ENCODE measurements at places on chromosomes 1 and 21.

GRCh38 chr21:35319684-35320283 lies 270.7 kb upstream of the RUNX1 start:
- no peak for DNase-seq

- no peak for DNase-seq
These were observed 91.9 kb upstream of the IRF2BP2 start for GRCh38 chr1:234701737-234702341.

- no peak for DNase-seq
These were observed 32.4 kb downstream of the KIF21B start for GRCh38 chr1:200991097-200991614.

DNA sequence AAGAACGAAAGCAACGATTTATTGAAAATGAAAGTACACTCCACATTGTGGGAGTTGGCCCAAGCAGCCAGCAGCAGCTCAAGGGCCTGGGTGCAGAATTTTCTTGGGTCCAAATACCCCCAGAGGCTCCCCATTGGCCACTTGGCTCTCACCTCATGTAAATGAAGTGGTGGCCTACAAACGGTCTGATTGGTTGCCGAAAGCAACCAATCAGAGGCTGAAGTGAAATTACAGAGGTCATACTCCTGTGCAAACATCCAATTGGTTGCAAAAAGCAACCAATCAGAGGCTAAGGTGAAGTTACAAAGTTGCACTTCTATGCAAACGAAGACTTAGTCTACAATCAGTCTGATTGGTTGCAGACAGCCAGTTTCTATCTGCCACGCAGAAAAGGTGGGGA lies 31.9 kb downstream of the FAM163A start:
- DNase-seq: no peak

DNA sequence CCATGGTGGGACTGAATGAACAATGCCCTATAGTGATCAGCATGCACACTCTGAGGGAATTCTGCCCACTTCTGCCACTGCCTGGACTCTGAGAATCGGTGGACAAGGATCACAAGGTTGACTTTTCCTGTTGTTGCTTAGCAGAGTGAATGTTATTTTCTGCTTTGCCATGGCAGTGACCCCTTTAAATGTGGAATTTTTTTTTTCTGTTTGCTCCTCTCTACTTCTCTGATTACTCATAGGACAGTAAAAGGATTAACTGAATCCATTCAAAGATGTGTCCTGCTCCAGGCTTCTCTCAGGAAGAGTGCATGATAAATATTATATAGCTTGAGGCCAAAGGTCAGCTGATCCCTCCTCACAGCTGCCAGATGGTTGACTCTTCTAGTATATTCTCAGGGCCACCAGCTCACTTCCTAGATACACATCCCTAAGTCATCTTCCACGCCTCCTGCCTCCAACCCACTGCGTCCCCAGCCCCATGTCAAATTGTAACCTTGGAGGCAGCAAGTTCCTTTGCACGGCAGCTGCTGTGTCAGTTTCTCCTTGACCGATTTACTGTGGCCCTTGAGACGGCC lies 74.0 kb upstream of the RALGPS2 start:
- DNase-seq: no peak

DNA sequence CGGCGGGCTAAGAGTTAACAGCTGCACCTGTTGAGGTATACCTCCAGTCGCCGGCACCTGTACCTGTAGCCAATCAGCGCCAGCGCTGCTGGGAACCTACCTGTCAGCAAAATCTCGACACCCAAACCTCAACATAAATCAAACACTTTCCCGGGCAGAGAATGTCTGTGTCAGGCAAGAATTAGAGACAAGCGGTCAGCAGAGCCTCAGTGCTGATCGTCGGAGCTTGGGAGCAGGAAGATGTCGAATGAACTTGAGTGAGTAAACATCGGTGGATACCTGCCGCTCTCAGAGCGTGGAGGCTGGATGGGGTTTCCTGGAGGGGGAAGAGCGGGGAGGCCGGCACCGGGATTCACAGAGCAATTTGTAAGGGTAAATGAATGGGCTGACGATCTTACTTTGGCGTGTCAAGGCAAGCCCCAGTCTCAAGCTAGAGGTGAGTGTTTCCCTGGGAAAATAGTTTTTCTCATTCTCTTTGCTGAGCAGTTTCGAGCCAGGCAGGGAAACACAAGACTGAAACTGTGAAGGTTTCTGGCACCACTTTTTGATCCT lies at the start of gene GRHL3:
TSS of gene GRHL3 (plus strand) at position 46 of the 552 bp plus-strand sequence. CDS start at position 241, 195 bp downstream.
- no peak for DNase-seq

DNA sequence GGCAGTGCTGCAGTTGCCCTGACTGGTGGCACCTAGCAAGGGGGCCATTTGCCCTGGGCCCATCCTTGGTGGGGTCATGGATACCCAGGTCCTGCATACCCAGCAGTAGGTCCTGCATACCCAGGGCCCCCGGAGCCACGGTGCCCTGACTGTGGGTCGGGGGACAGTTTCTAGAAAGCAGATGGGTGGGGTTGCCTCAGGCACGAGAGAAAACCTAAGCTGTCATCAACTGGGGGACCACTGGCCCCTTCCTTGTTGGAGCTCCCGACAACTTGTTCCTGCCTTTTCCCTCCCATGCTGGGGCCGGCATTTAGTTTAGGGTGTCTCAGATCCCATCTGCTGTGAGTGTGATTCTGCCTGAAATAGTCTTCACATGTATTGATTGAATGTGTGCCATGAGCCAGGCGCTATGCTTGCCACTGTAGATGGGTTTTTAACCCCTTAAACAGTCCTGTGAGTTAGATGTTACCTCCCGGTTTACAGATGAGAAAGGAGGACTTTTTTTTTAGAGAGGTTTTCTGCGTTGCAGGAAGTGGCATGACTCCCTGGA lies 15.6 kb downstream of the SPSB1 start:
- DNase-seq: peak; percentile 51

GRCh38 chr1:204255225-204255624 lies 41.4 kb upstream of the GOLT1A start:
- no peak for DNase-seq

DNA sequence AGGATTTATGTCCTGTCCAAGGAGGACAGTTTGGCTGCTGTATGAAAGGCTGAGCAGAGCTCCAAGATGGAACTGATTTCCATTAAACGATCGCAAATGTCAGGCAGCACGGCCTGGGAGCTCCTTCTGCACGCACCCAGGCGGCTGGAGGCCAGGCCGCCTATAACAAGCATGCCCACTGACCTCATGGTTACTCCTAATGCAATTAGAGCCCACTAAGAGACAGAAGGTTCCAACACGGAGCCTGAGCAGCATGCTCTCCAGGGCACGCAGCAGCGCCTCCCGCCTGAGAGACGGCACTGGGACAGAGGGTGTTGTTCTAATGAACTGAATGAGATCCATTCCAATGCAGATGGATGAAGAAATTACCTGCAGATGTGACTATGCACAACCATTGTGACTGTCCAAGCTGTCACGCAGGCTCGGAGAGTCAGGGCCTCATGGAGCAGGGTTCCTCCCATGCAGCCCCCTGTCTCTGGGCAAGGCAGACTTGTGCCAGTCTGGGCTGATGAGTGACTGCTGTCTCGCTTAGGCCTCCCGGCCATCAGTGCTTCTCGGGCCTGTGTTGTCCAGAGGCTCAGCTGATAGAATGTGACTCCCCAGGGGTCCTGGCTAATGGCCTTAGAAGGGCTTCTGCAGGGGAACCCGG lies 25.2 kb upstream of the CDCA8 start:
- no peak for DNase-seq

DNA sequence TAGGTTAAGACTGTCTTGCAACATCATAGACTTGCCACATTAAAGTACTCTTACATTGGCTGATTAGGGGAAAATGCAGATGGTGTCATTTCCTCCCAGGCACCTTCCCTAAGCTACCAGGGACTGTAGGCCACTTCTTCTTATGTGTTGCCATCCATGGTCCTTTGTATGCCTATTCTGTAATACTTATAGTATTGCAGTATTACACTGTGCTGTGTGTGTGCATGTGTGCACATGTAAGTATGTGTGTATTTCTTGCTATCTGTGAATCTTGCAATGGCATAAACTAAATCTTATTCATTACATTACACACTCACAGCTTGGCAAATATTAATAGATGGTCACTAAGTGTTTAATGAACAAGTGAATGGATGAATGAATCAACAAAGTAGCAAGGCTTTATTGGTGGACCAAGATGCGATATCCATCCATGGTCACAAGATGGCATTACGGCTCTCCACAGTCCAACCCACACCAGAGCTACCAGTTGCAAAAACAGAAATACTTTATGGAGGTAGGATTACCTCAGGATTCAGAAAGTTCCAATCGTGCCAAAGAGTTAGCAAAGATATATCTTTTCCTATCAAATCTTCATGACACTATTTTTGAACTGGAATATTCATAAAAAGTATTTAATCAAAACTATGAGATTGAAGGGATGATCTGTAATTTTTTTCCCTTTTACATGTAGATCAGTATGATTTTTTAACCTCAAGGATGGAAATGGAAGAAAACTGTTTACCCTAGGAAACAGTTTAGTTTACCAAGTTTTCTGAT lies 160.2 kb downstream of the DENND1B start:
- peak; percentile 49 for DNase-seq

DNA sequence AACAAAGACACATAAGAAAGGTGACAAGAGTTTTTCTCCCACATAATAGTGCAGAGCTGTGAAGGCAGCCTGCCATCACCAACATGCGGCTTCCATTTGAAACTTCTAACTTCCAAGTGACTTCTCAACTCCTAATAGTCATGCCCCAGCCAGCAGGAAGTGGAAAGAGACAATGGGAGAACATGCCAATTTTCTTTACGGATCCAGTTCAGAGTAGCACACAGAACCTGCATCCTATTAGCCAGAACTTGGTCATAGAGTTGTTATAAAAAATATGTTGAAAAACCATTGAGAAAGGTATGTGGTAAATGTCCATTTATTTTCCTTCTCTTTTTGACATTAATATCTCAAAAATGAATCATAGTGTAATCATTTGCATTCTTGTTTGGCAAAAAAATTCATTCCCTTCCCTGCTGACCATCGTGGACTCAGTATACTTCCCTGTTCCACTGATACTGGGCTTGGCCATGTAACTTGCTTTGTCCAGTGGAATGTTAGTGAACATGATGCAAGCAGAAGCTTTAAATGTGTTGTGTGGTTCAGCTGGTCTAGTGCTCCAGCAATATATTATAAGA lies 197.4 kb downstream of the SEC16B start:
- DNase-seq: no peak

GRCh38 chr1:2391931-2392509 lies 379 bp downstream of the RER1 start:
- DNase-seq: no peak
